Stimulated activated CD4-positive, alpha-beta T cell treated with anti-CD3 and anti-CD28 coated beads, Interleukin-4, amount 100 ng/mL, for 48 hours (primary cell): ENCODE measurements at places on chromosomes 11 and 22.

GRCh38 chr22:46758867-46759290, 3.6 kb upstream of the TBC1D22A start:
- DNase-seq, result no peak

DNA sequence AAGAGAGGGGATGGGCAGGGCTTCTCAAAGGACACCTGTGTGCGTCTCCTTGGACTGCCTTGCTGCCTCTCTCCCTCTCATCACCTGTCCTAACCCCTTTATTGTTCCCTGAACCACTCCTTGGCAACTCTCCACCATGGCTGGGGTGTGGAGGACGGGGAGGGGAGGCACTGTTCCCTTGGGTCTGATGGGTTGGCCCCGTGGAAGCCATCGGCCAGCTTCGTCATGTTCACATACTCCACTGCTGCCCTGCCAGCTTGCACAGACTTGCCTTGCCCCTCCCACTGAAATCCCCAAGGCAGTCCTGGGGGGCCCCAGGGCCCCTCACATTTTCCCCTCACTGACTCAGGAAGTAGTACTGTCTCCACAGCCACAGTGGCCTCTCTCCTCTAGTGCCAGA, 36.1 kb upstream of the LRRC32 start:
- no peak for DNase-seq

GRCh38 chr11:118953265-118953664, 2.8 kb upstream of the UPK2 start:
- no peak for DNase-seq

DNA sequence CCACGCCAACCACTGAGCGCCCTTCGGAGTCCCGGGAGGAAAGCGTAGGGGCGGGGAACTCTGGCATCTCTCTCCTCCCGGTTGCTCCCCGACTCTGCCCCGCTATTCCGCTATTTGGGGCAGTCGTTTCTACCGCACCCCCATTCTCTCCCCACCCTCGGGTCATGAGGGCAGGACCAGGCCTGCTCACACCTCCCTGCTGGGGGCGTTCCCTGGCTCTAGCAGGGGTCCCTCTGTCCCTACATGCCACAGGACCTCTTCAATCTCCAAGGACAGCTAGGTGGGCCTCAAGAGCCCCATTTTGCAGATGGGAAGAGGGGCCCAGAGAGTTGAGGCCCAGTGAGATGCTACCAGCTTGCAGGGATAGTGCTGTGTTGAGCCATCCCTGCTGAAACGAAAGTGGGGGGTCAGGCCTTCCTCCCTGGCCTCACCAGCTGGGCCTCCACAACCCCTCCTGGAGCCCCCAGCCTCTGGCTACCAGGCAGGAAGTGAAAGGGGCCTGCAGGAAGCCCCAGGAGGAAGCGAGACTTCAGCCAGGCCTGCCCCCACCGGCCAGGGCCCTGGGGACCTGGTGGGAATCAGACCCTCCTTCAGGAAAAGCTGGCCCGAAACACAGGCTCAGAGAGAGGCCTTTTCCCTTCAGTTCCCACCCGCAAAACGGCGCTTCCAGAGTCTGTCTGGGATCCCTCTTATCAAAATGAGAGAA, 5.5 kb upstream of the SHISA8 start:
- no peak for DNase-seq

DNA sequence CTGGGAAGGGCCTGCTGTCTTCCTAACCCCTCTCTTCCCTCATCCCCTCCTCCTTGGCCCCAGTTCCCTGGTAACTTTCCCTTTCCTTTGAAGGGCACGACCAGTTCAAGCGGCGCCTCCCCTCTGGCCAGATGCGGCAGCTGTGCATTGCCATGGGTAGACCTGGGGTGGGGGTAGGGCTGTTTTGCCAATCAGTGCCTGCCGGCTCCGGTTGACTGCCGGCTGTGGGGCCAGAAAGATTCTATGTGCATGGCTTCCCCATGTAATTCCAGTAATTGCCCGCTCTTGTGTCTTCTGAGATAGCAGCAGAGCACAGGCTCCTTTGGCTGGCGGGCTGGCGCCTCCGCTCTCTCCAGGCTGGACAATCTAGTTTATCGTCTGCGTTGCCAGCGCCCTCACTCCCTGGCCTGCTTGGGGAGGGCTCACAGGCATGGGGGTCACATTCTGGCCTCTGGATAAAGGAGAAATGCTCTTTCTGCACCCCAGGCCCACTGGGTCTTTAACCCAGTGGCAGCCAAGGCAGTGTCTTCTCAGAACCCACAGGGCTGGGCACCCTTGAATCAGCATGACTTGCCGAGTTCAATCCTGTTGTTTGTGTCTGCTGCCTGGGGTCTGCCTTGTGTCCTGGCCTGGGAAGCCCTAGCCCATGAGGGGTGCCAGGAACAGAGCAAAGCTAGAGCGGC, 9.4 kb downstream of the SIDT2 start:
- DNase-seq, result no peak

GRCh38 chr11:45212566-45213315, 66.3 kb downstream of the PRDM11 start:
- DNase-seq, result no peak

GRCh38 chr11:128618603-128619002, 31.2 kb upstream of the ETS1 start:
- DNase-seq, result no peak

- no peak for DNase-seq
Measured at GRCh38 chr11:68792400-68792966, 41.2 kb upstream of the TESMIN start.

DNA sequence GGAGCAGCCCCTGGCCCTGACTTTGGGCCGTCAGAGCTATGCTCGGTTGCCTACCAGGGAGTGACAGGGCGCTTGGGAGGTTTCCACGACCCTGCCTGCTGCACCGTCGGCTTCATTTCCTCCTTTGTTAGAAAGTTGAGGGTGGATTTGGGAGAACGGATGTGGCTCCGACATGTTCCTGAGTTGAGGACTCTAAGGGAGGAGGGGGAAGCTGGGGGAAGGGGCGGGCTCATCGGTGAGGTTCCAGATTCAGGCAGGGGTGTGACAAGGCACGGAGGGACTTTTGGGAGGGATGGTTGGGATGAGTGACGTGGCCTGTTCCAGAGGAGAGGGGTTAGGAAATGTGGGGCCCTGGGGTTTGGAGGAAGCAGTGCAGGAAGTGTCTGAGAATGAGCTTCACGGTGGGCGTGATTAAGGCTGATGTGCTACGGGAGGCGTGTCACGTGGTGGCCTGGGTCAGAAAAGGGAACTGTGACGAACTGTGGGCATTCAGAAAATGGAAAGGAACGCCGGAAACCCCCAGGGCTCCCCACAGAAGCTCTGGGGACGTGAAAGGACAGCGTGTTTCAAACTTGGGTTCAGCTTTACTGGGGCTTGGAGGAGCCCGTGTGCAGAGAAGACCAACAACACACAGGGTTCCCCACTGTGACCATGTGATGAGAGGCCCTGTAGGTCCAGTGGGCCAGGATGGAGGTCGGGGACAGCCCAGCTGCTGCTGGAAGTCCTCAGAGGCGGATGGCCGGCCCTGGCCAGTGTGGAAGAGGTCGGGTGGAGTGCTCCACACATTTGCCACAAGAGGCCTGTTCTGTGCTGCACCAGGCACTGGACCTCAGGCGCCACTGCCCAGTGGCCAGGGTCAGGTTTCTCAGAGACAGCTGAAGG, 2.8 kb downstream of the PARVB start:
- peak; percentile 41 for DNase-seq

DNA sequence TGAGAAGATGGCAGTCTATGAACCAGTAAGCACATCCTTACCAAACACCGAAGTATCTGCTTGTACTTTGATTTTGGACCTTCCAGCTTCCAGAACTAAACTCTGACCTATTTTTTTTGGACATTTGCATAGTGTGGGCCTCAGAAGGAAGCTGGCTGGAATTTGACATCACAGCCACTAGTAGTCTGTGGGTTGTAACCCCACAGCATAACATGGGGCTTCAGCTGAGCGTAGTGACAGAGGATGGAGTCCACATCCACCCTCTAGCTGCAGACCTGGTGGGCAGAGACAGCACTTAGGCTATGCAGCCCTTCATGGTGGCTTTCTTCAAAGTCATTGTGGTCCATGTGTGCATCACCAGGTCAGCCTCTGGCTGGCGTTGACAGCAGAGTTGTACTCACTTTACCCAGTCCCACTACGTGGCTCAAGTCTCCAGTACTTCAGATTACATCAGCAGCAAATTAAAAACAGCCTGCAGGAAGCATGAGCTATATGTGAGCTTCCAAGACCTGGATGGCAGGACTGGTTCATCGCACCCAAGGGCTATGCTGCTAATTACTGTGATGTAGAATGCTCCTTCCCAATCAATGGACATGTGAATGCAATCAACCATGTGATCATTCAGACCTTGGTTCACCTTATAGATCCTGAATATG, 58.6 kb upstream of the VPREB1 start:
- no peak for DNase-seq

DNA sequence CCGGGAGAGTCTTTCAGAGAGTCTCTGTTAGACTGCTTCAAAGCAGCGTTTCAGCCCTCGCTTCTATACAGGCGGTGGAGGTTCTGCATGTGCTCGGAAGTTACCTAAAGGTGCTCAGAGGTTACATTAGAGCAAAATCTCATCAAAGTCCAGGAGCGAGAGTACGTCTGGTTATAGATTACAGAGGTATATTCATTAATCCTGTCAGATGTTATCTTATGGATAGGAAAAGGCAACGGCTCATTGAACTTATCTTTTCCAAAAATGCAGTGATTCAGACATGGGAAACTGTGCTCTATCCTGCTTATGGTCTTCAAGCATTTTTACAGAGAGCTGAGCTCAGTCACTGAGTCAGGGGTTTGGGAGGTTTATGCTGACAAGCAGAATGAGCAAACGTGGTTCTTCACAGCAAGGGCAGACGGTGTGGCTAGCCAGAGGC, 9.1 kb upstream of the ZBED5 start:
- DNase-seq, result no peak

DNA sequence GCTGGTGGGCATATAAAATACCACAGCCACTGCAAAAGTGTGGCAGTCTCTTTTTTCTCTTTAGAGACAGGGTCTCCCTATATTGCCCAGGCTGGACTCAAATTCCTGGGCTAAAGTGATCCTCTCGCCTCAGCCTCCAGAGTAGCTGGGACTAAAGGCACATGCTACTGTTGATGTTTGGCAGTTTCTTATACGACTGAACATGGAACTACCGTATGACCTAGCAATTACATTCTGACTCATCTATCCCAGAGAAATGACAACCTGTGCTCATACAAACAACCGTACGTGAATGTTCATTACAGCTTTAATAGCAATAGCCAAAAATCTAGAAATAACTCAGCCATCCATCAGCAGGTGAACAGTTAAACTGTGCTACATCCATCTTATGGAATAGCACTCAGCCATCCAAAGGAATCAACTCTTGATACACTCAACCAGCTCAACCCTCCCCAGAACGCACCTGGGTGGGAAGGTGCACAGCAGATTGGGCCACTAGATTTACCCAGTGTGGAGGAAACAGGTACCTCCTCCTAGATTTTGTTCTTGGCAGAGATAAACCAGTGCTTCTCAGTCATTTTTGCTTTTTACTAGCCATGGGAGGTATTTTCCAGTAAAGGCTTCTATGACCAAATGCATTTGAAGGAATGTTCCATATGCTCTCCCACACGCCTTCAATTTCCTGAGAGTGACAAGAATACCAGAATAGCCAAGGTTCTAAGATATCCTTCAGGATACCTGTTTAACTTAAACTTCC, 130.5 kb downstream of the MED15 start:
- DNase-seq, result no peak

- no peak for DNase-seq
Measured at GRCh38 chr11:93542811-93543229, 371 bp downstream of the SMCO4 start.

DNA sequence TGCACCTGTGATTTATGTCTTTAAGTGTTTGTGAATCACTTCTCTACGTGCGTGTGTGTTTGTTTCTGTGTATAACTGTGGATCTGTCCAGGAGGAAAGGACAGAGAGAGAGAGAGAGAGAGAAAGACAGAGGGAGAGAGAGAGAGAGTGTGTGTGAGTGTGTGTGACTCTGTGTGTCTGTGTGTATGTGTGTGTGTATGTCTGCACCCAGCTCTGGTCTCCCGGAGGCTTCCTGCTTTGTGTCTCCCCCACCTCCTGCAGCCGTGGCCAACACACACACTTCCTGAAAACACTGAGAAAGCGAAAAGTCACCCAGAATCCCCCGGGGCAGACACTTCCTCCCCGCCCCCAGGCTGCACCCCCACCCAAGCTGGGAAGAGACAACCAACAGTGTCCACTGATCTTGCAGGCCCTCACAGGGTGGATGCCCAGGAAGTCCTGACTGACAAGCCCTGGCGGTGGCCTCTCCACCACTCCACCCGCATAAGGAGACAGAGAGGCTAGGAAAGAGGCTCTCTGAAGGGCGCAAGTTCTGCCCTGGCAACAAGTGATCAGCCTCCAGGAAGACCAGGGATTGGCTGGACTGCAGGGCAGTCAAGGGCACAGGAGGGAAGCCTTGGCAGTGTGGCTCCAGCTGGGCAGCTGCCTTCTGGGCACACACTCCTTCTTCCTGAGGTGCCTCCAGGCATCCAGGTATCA, 30.0 kb downstream of the ARAP1 start:
- DNase-seq, result peak; percentile 71

- DNase-seq, result no peak
Measured at GRCh38 chr11:70040452-70040851, 37.7 kb upstream of the ANO1 start.

- DNase-seq, result no peak
Measured at GRCh38 chr11:70122490-70123198, 44.5 kb downstream of the ANO1 start.

DNA sequence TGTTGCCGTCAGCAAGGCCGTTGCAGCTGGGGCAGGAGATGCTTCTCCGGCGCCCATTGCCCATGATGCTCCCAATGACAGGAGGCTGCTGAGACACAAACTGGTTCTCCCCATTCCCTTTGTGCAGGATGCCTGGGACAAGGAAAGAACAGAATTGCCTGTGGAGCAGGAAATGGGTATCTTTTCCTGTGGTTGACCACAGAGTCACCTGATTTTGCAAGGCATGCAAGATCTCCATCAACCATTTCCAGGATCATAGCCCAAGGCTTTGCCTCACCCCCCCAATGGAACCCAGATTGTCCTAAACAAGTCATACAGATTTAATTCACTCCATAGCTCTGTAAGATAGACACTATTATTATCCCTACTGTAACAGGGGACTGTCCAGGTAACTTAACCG, 148.1 kb upstream of the NARS2 start:
- DNase-seq, result no peak

- DNase-seq, result no peak
Measured at GRCh38 chr11:29534836-29535235, 482.0 kb downstream of the KCNA4 start.

GRCh38 chr11:2387266-2387987, 10.3 kb downstream of the CD81 start:
- DNase-seq, result no peak

- DNase-seq, result no peak
Measured at GRCh38 chr22:28246397-28246796, 327.3 kb upstream of the PITPNB start.
